Adrenal gland (tissue), 19 donors: ENCODE measurements at places on chromosomes 11 and 22.

GRCh38 chr11:125588505-125588904 is 4.1 kb upstream of the STT3A start:
- DNase-seq, result no peak

DNA sequence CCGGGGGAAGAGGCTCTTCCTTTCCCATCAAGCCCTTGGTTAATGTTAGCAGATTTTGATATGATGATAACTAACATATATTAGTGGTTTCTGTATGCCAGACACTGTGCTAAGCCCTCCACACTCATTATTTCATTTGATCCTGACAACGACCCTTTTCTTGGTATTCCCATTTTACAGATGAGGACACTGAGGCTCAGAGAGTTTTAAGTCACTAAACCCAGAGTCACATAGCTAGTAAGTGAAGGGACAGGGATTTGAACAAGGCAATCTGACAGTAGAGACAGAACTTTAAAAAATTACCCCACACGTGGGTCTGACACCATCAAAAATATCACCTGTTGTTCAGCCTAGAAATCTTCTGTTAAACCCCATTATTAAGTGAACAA is 22.4 kb downstream of the POU2AF1 start:
- no peak for DNase-seq

- DNase-seq, result no peak
These were observed 76.4 kb upstream of the MYOD1 start for GRCh38 chr11:17642980-17643379.

DNA sequence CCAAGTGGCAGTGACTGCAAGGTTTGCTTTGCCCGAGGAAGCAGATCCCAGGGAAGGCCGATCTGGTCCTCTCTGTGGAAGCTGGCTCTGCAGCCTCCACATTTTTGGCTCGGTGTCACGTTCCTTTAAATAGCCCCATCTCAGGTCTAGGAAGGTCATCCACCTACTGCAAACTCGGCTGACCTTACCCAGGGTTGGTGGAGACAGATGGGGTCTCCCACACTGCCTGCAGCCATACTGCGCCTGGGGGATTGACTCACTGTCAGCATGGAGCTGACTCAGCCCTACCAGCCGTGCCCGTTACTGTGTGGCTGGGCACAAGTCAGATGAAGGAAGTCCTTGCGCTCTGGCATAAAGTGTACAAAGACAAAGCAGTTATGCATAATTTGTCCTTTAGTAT is 16.9 kb downstream of the CDPF1 start:
- DNase-seq, result peak; percentile 89

DNA sequence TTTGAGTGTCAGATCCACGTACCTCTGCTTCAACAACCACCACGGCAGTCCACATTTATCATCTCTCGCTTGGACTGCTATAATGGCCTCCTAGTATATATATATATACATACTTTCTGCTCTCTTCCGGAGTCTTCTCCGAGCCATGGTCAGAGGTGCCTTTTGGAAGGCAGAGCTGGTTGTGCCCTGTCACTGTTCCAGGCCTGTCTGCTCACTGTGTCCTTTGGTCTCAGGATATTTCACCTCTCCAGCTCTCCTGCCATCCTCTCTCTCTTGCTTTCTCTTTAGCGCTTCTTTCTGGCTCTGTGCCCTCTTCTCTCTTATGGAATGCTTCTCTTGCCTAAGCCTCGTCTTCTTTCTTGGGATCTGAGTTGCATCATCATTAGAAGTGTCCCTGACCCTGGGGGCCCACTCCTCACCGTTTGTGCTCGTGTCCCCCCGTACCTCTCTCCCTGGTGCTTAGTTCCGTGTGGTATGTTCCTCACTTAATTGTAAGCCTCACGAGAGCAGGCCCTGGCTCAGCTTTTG is 86.1 kb upstream of the RASSF10 start:
- DNase-seq, result no peak

- DNase-seq, result no peak
These were observed 9.2 kb upstream of the FAM83F start for GRCh38 chr22:39985383-39986035.

- no peak for DNase-seq
These were observed 1161.1 kb downstream of the BRD1 start for GRCh38 chr22:48666620-48667019.

- no peak for DNase-seq
These were observed 9.8 kb downstream of the PPP6R3 start for GRCh38 chr11:68470304-68470811.

DNA sequence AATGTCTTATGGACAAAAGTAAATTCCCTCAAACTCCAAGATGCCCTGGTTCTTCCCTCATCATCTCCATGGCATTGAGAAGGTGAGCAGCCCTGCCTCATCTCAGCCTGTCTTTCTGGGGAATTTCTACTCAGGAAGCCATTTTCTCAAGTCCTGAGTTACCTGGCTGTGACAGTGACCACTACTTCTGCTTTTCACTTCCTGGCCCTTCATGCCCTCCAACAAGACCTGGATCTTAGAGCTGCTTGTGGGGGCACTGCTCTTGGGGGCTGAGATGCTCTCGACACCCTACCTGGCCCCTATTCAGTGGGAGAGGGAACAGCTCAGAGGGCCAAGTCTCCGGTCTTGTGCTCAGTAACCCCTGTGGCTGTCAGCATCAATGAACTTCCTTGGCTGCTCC is 5.5 kb upstream of the IGSF22 start:
- DNase-seq, result no peak
